Stimulated activated CD8-positive, alpha-beta memory T cell treated with anti-CD3 and anti-CD28 coated beads, Interleukin-7, amount 100 ng/mL, for 4 hours (primary cell): ENCODE measurements at places on chromosomes 3 and 15.
A peak's percentile ranks its signal among the peaks of the same experiment; 100 is the strongest.

DNA sequence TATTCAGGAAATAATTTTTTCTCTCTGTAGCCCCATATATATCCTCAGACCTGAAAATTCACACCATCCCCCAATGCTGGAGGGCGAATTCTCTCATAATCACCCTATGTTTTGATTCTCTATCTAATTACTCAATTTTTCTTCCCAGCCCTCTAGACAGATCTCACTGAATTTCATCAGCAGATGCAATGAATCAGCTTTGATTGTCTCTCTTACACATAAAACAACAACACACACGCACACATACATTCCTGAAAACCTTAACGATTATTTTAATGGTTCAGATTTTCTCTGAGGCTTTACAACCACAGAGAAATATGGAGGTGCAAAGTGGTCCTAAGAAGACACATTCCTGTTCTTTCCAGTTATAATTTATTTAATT, 11.1 kb downstream of the RBMS3 start:
- no peak for DNase-seq

DNA sequence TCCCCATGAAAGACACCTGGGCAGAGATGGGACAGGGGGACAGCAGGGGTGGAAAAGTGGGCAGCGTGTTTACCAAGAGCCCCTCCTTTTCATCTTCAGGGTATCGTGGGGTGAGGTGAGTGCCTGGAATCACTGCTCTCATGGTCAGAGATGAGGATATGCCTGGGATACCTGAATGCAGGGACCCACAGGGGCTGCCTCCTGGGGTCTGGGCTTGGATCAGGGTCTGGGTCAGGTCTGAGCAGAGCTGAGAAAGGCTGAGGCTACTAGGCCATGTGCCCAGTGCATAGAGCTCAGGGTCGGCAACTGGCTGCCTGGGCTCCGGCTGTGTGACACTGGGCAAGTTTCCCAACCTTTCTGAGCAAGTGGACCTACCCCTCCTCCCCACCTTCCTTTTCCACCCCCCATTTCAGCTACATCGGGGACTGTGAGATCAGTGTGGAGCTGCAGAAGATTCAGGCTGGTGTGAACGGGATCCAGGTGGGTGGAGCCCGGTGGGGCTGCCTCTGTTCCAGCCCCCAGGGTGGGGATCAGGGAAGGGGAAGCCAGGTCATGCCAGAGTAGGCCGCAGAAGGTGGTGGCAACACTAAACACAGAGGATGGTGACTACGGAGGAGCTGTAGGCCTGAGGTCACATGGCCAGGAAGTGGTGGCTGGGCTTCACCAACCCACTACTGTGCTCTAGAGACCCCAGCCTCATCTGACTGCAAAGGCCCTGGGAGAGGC, 24.5 kb downstream of the ESYT3 start:
- no peak for DNase-seq

DNA sequence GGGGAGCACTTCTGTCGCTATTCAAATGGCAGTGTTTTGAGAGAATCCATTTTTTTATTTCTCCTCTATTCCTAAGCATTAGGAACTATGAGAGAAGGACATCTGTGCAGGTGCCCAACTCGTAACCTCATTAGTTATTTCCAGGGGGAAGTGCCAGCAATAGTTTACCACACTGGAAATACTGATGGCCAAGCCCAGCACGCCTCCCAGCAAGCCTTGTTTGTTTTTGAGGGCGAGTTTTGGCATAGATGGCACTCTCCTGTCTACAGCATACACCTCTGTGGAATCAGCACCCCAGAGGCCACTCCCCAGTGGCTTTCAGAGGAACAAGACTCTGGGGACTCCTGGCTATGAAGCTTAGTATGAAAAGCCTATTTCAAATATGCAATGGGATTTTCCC, 36.6 kb downstream of the FAN1 start:
- no peak for DNase-seq

GRCh38 chr3:69052472-69052898, 352 bp upstream of the TMF1 start:
- no peak for DNase-seq

DNA sequence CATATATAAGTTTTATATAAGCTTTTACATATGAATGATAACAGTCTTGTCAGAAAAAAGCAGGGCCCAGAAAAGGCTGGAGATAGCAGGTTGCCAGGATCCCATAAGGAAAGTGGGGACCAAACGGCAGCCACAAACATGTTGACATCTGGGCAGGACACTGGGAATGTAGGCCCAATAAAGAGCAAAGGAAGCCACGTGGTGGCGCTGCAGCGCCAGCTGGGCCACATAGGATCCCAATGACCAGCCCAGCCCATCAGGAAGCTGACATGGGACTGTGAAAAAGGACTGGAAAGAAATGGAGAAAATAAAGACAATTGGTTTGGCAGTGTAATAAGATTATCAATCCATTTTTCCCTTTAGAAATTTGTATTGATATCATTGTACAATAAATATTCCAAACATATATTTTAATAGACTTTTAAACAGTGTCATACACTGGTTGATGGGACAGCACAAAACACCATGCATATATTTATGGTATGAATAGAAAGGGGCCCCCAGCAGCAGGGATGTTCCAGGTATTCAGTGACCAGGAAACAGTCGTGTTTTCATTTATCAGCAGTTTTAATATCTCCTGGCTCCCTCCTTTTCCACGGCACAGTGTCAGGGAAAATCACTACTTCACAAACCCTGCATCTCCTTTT, 89.0 kb upstream of the STRIT1 start:
- DNase-seq, result no peak

- DNase-seq, result no peak
These were observed 147.5 kb downstream of the AKAP13 start for GRCh38 chr15:85527895-85528294.

GRCh38 chr3:33942483-33943150, 144.2 kb downstream of the PDCD6IP start:
- no peak for DNase-seq

DNA sequence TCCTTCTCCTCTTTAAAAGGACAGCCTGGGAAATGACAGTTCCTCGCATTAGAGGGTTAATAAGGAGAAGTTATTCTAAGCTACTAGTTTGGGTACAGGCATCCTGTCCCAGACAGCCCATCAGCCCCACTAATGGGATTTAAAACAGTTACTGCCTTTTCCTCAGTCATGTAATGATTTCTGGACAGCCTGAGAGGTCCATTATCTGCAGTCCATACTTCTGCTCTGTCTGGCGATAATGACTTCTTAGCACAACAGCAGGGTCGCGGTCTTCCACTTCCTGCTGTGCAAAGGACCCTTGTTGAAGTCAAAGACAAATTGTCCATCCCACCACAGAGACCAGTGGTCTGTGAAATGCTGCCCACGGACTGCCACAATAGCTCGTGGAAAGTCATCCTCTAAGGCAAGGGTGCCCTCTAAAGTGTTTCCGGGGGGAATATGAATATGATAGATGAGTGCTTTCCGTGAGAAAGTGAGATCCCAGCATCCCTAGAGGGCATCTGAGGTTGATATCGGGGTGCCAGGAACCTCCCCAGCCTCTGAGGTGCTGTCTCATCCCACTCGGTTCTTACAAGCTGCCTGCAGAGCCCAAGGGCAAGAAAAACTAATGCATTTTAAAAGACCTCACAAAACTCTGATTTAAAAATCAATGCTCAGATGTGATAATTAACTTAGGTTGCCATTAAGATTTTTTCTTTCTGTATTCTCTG, 100.7 kb downstream of the SHOX2 start:
- DNase-seq, result no peak

- DNase-seq, result no peak
These were observed 274.2 kb upstream of the ICE2 start for GRCh38 chr15:60752973-60753720.

DNA sequence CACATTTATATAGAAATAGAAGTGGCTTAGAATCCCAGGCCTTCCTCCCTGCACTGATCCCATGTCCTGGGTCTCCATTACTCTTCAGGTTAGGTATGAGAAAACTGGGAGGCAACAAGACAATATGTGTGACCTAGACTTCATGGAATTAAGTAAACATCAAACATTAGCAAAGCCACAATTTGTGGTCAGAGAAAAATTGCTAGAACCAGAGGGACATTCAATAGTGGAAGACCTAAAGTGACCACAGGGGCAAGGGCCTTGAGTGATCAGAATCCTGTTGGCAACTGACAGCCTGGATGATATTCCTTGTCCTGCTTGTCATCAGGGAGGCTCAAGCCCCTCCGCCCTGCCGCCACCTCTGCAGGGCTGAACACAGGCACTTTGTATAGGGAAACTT, 322.8 kb upstream of the CTNNB1 start:
- DNase-seq, result no peak

GRCh38 chr3:87225659-87226058, 1.4 kb upstream of the CHMP2B start:
- no peak for DNase-seq

GRCh38 chr3:71694358-71694999, 30.7 kb downstream of the EIF4E3 start:
- no peak for DNase-seq

GRCh38 chr3:123328851-123329635, 119.8 kb downstream of the ADCY5 start:
- peak; percentile 38 for DNase-seq

DNA sequence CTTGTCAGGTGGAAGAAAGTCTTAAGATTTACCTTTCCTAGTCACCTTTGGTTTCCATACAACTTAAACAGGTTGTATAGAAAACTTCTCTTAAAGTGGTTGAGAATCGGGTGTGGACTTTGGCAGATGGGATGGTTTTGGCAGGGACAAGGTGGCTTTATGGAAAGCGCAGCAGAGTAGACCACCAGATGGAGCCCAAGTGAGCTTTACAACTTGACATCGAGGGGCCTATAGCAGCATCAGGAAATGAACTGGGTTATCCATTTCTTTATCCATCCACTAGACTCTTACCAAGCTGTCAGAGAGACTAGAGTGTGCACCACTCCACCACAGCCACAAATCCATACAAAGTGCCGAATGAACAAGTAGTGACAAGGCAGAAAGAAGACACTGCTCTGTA, 85.3 kb upstream of the MBNL1 start:
- DNase-seq, result peak; percentile 17

- DNase-seq, result no peak
These were observed 16.9 kb downstream of the ABHD2 start for GRCh38 chr15:89105147-89105546.

GRCh38 chr3:123540285-123540684, 44.6 kb downstream of the HACD2 start:
- DNase-seq, result no peak

DNA sequence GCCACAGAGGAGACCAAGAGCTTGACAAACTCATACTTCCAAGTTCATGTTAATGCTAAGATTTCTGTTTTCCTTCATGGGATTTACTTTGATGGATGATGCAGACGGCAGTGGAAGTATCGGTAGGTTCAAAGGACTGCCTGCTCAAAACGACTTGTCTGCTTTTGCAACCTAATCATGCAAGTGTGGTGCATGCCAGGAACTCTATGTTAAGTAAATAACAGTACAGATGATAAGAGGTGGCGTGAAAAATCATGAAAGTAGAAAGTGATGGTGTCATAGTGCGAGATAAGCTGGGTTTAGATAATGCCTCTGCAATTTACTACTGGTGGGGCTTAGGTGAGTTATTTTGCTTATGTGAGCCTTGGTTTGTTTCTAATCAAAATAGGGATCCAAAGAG, 14.7 kb upstream of the LMCD1 start:
- no peak for DNase-seq

DNA sequence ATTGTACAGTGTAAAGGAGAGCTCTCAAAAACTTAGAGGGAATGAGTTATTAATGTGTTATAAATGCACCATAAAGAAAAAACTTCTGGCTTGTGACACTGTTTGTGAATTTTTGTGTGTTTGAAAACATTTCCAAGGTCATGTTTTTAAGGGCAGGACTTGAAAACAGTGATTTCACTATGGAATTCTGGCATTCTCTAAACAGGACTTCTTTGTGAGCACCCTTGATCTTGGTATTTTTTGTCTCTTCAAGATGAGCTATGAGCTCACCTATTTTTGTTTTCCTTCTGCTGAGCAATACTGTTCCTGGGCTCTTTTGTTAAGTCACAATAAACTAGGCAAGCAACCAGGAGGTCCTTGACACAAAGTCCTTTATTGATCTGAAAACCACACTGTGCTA, 284.4 kb downstream of the RBMS3 start:
- no peak for DNase-seq
